DMS79 (cell line): ENCODE measurements at places on chromosomes 6 and 20.

GRCh38 chr6:133724726-133725125 is 164.2 kb upstream of the TCF21 start:
- no peak for DNase-seq

GRCh38 chr20:36881331-36881730 is 5.4 kb downstream of the TLDC2 start:
- no peak for DNase-seq

DNA sequence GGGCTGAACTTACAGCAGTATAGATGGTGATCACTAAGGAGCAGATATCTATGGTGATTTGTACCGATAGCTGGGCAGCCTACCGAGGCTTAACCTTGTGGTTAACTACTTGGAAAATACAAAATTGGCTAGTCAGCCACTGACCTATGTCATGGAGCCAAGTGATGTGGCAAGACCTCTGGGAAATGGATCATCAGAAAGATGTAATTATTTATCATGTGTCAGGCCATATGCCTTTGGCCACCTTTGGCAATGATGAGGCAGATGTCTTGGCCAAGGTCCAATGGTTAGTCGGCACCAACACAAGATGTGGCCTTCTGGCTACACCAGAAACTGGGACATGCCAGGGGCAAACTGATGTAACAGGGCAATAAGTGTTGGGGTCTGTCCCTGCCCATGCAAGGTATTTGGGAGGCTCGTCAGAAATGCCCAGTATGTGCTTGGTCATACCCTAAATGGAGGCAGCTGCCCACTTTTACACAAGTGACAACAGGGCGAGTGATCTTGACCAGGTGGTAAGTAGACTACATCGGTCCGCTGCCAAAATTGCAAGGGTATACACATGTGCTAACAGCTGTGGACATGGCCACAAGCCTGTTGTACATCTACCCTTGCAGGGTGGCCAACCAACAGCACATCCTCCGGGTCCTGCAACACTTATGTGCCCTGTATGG is 30.1 kb downstream of the HDDC2 start:
- no peak for DNase-seq

GRCh38 chr6:161439093-161439492 is 165.2 kb upstream of the AGPAT4 start:
- DNase-seq, result no peak

- peak; percentile 55 for DNase-seq
Observed at GRCh38 chr6:161068321-161068741, 76.8 kb downstream of the MAP3K4 start.

GRCh38 chr6:120924214-120924613 is 410.1 kb downstream of the TBC1D32 start:
- no peak for DNase-seq

DNA sequence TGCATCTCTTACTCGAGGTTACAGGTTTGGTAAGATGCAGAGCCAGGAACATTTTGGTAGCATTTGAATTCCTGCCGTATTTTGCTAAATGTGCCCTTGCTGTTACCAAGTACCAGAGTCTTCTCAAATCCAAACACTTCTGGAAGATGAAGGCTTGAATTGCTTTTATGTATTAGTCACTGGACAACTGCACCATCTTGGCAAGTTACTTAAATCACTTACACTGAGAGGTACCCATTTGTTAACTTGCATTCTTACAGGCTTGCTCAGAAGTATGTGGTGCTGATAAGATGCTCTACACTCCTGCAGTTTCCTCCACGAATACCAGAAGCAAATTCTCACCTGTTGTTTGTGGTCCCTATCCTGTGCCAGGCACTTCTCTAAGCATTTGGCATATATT is 12.7 kb downstream of the IL22RA2 start:
- DNase-seq, result no peak

DNA sequence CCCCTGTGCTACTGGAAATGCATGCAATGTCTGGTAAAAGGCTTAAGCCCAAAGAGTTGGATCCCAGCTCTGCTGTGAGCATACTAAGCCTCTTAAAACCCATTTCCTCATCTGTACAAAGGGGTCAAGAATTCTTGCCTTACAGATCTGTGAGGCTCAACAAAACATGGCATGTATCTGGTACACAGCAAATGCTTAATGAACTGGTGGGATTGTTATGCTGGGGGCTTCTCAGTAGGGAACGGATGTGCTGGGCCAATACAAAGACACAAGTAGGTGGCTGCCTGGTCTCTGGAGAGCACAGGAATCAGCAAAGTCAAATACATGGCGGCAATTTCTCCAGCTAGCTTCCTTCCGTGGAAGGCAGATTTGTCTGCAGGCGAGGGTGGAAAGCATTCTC is 62.3 kb downstream of the LAMP5 start:
- no peak for DNase-seq

DNA sequence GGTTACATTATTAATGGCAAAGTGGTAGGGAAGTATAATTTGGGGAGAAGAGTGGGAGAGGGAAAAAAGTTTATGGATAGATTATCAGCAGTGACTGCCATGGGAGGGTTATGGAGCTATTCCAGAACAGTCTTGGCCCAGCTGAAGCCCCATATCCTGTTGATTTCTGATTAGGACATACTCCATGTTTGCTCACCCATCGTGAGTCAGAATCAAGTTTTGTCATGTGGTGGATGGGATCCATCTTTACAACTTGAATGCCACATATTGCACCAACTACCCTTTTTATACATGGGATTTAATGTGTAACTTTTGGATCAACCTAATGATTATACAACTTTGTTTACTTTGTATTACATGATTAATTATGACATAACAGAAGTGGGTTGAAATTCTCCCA is 217.0 kb downstream of the HAO1 start:
- DNase-seq, result no peak

DNA sequence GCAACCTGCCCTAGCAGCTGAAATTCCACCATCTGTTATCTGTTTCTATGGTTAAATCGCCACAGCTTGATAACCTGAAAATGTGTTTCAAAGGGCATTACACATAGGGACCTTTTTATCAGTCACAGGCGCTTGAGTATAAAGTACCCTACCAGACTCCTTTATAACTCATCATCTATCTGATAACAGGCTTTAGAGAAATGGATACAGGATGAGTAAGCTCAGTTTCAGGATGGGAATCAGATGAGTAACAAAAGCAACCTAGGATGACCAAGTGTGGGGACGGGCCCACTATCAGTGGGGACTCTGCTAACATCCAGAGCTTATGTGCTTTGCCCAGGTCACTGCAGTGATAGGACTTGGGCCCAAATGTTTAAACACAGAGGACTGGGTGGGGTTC is 75.6 kb downstream of the PRND start:
- no peak for DNase-seq

DNA sequence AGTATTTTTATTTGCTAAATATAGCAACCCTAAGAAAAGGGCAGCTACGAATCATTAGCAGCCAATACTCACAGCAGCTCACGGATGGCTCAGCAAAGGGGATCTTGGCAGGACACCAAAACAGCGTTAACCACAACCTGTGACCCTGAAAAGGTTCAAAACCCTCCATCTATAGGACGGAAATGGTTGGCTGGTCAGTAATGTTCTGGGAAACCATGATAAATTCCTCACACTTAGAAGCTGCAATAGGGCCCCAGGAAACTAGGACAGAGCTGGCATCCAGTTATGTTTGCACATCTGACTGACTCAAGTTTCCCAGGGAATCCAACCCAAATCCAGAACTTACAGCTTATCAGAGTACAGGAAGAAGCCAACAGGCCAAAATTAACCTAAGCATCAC is 30.9 kb upstream of the PTPRT start:
- DNase-seq, result no peak

GRCh38 chr6:41675992-41676391 is 37.7 kb downstream of the MDFI start:
- no peak for DNase-seq

GRCh38 chr6:131949620-131949908 is 1.6 kb downstream of the CCN2 start:
- DNase-seq, result no peak

DNA sequence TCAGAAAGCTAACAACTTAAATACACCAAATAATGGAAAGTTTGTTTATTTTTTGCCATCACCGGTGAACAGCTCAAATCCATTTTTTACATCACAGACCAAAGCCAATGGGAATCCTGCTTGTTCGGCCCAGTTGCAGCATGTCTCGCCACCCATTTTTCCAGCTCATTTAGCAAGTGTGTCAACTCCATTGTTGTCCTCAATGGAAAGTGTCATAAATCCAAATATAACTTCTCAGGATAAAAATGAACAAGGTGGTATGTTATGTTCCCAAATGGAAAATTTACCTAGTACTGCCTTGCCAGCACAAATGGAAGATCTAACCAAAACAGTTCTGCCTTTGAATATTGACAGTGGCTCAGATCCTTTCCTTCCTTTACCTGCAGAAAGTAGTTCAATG is 65.3 kb upstream of the SMIM8 start:
- no peak for DNase-seq

DNA sequence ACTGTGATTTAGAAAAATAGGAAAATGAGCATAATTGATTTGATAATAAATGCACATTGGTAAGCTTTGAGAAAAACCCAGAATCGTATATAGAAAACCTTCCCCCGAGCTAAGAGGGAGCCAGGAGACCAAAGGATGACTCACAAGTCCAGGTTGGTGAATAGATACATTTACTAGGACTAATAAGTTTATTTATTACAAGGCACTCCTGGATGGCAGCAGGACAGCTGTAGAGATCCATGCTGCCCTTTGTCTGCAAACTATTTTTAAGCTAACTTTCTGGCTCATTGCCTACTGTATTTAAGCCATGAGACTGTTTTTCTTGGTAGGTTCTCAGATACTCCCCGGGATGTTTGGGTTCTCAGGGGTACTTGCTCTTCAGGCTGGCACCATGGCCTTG is 13.4 kb downstream of the CASP8AP2 start:
- no peak for DNase-seq
